ENCODE measurements at places on chromosomes 1 and 21.

GRCh38 chr1:51491166-51491981 lies 27.7 kb downstream of the EPS15 start:
- no peak overlapping the region for H3K4me3 ChIP-seq
- H3K27me3 ChIP-seq = no peaks in the 10 kb centered on the region
- H3K27ac ChIP-seq = no peak overlapping the region
- H3K4me1 ChIP-seq = no peaks in the 10 kb centered on the region
- no peak for DNase-seq

DNA sequence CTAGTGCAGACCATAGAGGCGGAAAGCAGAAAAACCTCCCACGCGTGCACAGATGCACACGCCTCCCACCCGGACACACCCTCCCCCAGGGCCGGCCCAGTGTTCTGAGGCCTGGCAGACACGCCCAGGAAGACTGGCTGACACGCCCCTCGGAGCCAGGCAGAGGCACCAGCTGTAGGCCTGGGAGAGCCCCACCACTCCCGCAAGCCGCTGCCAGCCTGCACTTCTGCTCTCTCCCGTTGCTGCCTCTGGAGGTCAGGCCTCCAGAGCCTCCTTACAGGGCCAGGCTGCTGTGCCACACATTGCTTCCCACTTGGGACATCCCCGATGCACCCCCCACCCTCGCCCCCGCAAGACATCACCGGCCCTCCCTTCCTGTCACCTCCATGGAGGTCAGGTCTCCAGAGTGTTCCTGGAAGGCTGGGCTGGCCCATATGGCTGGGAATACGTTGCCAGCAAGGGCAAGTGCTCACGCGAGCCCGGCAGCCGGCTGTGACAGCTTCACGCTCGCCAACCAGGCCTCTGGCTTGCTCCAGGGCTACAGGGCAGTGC lies 40.4 kb downstream of the CASZ1 start:
- H3K4me1 ChIP-seq = no peaks in the 10 kb centered on the region
- peaks cover 46% of the 10 kb centered on the region for H3K27me3 ChIP-seq
- H3K36me3 ChIP-seq = no peaks in the 10 kb centered on the region
- no peak overlapping the region for H3K4me3 ChIP-seq
- no peak for DNase-seq
- H3K27ac ChIP-seq = no peak overlapping the region

- H3K27me3 ChIP-seq = no peaks in the 10 kb centered on the region
- peak; percentile 93 for DNase-seq
- H3K36me3 ChIP-seq = peaks cover 27% of the 10 kb centered on the region
- peaks cover 22% of the 10 kb centered on the region for H3K4me1 ChIP-seq
- peak overlapping the region; percentile 49 for H3K27ac ChIP-seq
These were observed 2.2 kb downstream of the IKBKE start for GRCh38 chr1:206472454-206472853.

GRCh38 chr1:202745323-202745888 lies 35.2 kb upstream of the SYT2 start:
- DNase-seq = no peak
- no peak overlapping the region for H3K27ac ChIP-seq
- H3K36me3 ChIP-seq = peaks cover 51% of the 10 kb centered on the region
- no peaks in the 10 kb centered on the region for H3K27me3 ChIP-seq
- 0 out of 2 replicates have a peak, but pooled peaks cover 1% of the 10 kb centered on the region for H3K4me1 ChIP-seq
- H3K4me3 ChIP-seq = no peak overlapping the region

DNA sequence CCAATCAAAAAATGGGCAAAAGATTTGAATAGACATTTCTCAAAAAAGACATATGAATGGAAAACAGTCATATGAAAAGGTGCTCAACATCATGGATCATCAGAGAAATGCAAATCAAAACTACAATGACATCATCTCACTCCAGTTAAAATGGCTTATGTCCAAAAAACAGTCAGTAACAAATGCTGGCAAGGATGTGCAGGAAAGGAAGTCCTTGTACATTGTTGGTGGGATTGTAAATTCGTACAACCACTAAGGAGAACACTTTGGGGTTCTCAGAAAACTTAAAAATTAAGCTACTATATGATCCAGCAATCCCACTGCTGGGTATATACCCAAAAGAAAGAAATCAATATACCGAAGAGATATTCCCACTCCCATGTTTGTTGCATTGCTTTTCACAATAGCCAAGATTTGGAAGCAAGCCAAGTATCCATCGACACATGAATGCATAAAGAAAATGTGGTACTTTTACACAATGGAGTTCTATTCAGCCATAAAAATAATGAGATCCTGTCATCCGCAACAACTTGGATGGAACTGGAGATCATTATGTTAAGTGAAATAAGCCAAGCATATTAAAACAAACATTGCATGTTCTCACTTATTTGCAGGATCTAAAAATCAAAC lies 17.9 kb downstream of the GBP5 start:
- DNase-seq = no peak
- H3K27ac ChIP-seq = no peak overlapping the region
- no peaks in the 10 kb centered on the region for H3K27me3 ChIP-seq
- H3K36me3 ChIP-seq = no peaks in the 10 kb centered on the region
- no peak overlapping the region for H3K4me3 ChIP-seq

- H3K4me1 ChIP-seq = peaks cover 22% of the 10 kb centered on the region
- peak; percentile 33 for DNase-seq
- no peak overlapping the region for H3K27ac ChIP-seq
- H3K27me3 ChIP-seq = no peaks in the 10 kb centered on the region
These were observed 94.9 kb downstream of the DYRK1A start for GRCh38 chr21:37461479-37461878.

DNA sequence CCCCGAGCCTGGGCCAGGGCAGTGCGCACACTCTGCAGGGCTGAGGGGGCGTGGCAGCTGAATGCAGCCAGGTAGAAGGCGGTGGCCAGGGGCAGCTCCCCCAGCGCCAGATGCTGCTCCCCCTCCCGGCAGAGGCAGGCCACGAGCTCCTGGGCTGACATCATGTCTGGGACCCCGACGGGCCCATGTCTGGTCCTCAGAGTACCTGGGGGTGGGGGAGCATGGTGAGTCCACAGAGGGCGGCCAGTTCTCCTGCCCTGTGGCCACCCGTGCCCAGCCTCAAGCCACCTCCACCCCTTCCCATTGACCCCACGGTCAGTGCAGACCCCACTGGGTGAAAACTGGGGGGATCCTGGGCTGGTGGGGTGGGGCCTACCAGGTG lies 838 bp downstream of the TTC34 start:
- H3K27me3 ChIP-seq = no peaks in the 10 kb centered on the region
- no peaks in the 10 kb centered on the region for H3K36me3 ChIP-seq
- no peak for DNase-seq
- H3K4me1 ChIP-seq = no peaks in the 10 kb centered on the region

DNA sequence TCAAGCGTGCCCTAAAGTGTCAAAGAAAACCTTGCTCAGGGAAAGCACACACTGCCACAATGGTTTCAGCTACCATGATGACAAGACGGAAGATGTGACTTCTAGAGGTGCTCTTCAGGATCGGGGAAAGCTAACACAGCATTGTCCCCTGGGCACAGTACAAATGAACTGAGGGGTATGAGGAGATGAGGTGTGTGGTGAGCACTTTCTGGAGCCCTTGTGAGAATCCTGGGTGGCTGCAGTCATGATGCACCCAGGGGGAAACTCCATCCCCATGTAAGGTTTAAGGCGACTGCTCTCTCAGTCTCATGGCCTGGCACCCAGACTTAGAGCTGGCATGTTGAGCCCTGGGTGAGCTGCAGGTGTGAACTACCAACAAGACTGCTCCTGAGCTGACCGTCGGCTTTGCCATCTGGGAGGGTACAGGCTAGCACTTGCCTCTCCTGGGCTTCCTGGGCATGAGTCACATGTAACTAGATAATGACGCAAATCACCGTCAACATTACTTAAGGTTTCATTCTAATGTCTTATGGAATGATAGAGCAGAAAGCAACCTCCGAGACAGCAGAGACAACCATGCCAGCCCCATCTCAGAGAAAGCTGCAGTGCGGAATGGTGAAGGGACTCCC lies 144.6 kb downstream of the CLIC6 start:
- no peak overlapping the region for H3K4me3 ChIP-seq
- peak overlapping the region; percentile 87 for H3K27ac ChIP-seq
- no peaks in the 10 kb centered on the region for H3K27me3 ChIP-seq
- H3K4me1 ChIP-seq = peaks cover 83% of the 10 kb centered on the region
- peak; percentile 90 for DNase-seq
- H3K36me3 ChIP-seq = peaks cover 37% of the 10 kb centered on the region

DNA sequence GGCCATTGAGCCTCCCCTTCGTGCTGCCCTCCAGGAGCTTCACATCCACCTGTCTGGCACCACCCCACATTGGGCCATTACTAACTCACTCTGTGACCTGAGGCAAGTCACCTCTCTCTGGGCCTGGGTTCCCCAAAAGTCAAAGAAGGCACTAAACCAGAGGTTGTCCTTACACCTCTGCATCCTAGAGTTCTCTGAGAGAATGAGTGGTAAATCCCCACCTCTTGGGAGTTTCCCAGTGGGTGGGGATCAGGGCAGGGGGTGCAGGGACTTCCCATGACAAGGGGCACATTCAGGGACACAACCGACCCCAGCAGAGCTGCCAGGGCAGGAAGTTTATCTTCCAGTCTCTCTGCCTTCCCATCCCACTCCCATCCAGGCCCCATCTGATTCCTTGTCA lies 99.7 kb downstream of the EPHB2 start:
- peaks cover 9% of the 10 kb centered on the region for H3K4me1 ChIP-seq
- H3K27ac ChIP-seq = no peak overlapping the region
- DNase-seq = no peak
- H3K4me3 ChIP-seq = no peak overlapping the region

DNA sequence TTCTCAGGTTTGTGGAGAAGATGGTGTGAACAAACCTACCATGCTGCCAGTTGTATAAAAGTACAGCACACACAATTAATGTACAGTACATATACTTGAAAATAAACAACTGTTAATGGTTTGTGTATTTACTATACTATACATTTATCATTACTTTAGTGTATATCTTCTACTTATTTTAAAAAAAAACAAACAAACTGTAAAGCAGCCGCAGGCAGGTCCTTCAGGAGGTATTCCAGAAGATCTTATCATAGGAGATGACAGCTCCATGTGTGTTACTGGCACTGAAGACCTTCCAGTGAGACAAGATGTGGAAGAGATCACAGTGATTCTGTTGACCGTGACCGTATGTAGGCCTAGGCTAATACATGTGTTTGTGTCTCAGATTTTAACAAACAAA lies 155.7 kb downstream of the COP1 start:
- H3K4me1 ChIP-seq = 0 out of 2 replicates have a peak, but pooled peaks cover 1% of the 10 kb centered on the region
- no peaks in the 10 kb centered on the region for H3K27me3 ChIP-seq
- H3K27ac ChIP-seq = no peak overlapping the region
- 0 out of 2 replicates have a peak, but pooled peaks cover 3% of the 10 kb centered on the region for H3K36me3 ChIP-seq
- H3K4me3 ChIP-seq = no peak overlapping the region

DNA sequence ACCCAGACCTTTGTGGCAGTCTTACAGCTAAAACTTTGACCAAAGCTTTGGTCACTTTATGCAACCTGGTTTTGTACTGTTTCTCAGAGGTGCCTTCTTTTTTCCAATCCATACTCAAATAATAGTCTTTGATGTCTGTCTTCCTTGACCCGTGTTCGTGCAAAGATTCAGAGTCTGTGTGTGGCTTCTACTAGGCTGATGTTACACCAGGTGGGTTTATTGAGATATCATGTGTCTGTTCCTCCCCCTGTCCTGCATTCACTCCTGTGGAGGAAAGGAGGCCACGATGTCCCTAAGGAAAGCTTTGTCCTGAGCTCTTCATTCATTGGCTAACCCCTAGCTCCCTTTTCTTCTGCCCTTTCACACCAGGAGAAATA lies 15.0 kb upstream of the IKBKE start:
- H3K36me3 ChIP-seq = peaks cover 49% of the 10 kb centered on the region
- H3K27me3 ChIP-seq = no peaks in the 10 kb centered on the region
- peaks cover 9% of the 10 kb centered on the region for H3K4me1 ChIP-seq
- DNase-seq = no peak
- H3K27ac ChIP-seq = no peak overlapping the region

GRCh38 chr1:156344409-156344808 lies 6.1 kb downstream of the TSACC start:
- H3K27ac ChIP-seq = no peak overlapping the region
- no peak overlapping the region for H3K4me3 ChIP-seq
- peaks cover 32% of the 10 kb centered on the region for H3K27me3 ChIP-seq
- H3K4me1 ChIP-seq = 0 out of 2 replicates have a peak, but pooled peaks cover 2% of the 10 kb centered on the region
- DNase-seq = no peak
- no peaks in the 10 kb centered on the region for H3K36me3 ChIP-seq

DNA sequence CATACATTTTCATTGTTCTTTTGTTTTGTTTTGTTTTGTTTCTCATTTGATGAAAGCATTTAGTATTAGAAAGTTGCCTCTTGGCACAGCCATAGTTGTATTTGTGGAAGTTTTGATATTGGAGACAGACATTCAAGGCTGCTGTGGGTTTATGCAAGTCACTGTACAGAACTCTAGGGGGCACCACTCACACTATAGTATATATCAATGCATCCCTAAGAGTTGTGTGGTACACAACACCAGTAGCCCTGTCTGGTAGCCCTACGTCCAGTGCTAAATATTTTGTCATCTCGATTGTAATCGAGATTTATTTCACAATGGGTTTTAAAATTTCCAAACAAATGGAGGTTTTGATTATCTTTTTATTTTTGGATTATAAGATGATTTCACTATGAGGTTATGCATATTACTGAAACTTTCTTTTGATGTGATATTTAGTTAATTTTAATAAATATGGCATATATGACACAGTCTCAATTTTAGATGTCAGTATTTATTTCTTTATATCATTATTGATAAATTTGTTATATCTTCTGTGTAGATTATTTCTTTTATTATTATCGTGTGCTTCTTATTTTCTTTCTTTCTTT lies 112.2 kb downstream of the NR5A2 start:
- no peaks in the 10 kb centered on the region for H3K36me3 ChIP-seq
- H3K4me3 ChIP-seq = no peak overlapping the region
- H3K27ac ChIP-seq = no peak overlapping the region
- peak; percentile 68 for DNase-seq
- no peaks in the 10 kb centered on the region for H3K27me3 ChIP-seq

DNA sequence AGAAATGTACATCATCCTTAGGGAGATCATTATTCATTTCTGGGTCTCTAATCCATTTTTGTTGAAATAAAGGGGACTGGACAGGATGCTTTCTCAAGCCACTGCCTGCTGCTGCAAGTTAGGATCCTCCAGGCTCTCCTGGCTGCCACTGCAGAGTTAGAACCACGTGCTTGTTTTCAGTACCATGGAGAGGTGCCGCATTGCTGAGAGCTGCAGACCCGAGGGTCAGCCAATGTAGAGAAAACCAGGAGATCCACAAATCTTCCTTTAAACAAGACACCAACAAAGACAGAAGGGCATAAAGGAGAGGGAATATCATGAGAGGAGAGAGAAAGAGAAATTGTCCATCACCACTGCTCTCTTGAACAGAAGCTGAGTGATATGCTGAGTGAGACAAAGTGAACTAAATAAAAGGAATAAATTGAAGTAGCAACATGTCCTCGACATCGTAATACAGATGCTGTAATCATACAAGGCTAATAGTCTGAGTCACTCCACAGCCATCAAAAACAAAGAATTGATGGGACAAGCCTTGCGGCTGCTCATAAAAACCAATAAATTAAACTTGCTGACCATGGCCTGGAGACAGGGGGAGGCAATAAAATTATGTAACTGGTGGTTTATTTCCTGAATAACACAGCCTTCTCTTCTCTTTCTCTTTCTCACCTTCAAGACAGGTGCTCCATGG lies 255.7 kb downstream of the OMA1 start:
- H3K4me3 ChIP-seq = no peak overlapping the region
- no peak overlapping the region for H3K27ac ChIP-seq
- H3K36me3 ChIP-seq = no peaks in the 10 kb centered on the region
- H3K4me1 ChIP-seq = no peaks in the 10 kb centered on the region

GRCh38 chr1:53025769-53026112 lies 36.3 kb upstream of the PODN start:
- H3K27ac ChIP-seq = peak overlapping the region; percentile 59
- peaks cover 8% of the 10 kb centered on the region for H3K4me1 ChIP-seq
- no peaks in the 10 kb centered on the region for H3K27me3 ChIP-seq

GRCh38 chr1:94247138-94248094 lies 10.0 kb upstream of the ARHGAP29 start:
- no peaks in the 10 kb centered on the region for H3K36me3 ChIP-seq
- peak; percentile 36 for DNase-seq
- peak overlapping the region; percentile 17 for H3K27ac ChIP-seq
- H3K4me1 ChIP-seq = no peaks in the 10 kb centered on the region

Data from IMR-90 (cell line).